ENCODE measurements at places on chromosomes 4 and X.

DNA sequence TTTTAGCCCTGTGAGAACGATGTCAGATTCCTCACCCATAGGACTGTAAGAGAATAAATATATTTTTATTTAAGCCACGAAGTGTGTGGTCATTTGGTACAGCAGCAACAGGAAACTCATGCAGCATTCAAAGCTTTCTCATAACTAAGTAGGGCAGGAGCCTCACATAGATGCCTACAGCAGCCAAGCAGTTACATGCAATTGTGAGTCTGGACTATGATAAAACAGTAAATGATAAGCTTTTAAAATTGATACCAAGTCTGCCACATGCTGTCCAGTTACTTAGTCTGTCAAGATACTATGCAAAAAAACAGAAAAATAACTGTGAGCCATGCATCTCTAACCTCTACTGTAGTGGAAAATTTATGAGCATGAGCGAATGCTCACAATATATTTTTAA is 359.6 kb downstream of the HS3ST1 start:
- no peak for ATAC-seq

GRCh38 chr4:136893573-136893972 is 638.7 kb downstream of the PCDH18 start:
- ATAC-seq, result no peak

- no peak for ATAC-seq
Measured at GRCh38 chr4:76526585-76526990, 91.6 kb downstream of the SHROOM3 start.

DNA sequence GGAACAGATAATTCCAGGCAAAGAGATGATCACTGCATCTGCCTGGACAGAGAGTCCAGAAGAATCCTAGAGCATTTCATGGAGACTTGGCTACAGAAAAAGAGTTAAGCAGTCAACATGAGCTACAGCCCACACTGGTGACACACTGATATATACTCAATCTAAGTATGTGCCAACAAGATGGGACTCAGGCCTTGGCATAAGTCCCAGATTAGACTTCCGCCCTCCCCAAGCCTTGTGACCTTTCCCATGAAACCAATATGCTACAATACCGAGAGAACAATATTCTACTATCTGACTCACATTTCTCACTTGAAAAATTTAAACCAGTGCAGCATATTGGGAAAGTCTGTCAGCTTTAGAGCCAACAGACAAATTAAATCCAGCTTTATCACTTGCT is 65.7 kb upstream of the SLITRK2 start:
- ATAC-seq, result no peak

DNA sequence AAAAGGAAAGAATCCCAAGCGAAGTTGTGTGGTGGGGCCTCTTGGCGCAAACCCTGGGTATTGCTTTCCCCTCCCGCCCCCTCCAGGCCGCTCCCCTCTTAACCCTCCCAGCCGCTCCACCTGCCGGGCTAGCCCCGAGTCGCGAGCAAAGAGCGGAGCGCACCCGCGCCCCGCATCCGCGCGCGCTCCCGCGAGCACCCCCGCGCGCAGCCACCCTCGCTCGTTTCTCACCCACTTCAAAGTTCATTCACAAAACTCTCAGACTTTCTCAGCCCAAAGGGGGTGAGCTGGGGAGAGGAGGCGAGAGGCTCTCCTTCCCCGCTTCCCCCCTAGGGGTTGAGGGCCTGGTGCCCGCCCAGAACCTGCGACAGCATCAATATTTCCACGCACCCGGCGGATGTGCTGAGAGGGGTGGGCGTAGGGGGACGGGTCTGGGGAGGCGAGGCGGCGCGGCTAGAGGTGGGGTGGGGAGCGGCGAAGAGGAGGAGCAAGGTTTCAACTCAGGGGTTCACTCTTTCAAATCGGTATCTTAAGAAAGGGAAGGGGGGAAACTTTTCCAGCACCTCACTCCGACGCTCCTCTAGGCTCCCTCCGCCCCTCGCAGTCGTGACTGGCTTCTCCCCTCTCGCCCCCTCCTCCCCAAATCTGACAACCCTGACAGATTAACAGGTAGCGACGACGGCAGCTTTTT is 1.8 kb downstream of the MAML3 start:
- peak; percentile 48 for ATAC-seq

DNA sequence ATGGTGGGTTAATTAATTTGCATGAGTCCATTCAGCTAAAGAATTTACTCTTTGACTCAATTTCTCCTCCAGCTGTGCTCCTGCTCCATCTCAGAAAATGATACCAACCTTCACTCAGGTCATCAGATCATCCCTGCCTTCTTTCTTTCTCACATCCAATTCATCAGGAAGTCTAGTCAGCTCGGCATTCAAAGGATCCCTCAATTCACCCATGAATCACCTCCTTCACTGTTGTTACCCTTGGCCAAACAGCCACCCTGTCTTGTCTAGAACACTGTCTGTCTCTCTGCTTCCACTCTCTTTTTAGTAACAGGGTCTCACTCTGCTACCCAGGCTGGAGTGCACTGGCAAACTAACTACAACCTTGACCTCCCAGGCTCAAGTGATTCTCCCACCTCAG is 337.4 kb upstream of the SFRP2 start:
- no peak for ATAC-seq

Measured in activated CD4-positive, CD25-positive, alpha-beta regulatory T cell treated with anti-CD3 and anti-CD28 coated beads, Interleukin-2, amount 50 U/mL, for 24 hours (primary cell).